ENCODE measurements at places on chromosomes 4 and X. TPM values are rescaled to one million over a fixed set of nuclear protein-coding genes. Genes with fewer than 3 reads are reported as not detected.

The RTL9 gene
- under 0.01 TPM for total RNA-seq

The CACNA1F gene
- total RNA-seq, result not detected

The DACH2 gene
- not detected for total RNA-seq

The WAS gene
- 0.39 TPM for total RNA-seq

The ARMCX1 gene
- 56.1 TPM for total RNA-seq

The UGT8 gene
- total RNA-seq, result under 0.01 TPM

The MTNR1A gene
- not detected for total RNA-seq

The HAND2 gene
- total RNA-seq, result 19.6 TPM

The PDLIM3 gene
- not detected for total RNA-seq

The GUCY1A1 gene
- 171 TPM for total RNA-seq

The TSPAN5 gene
- 3.1 TPM for total RNA-seq

The COL25A1 gene
- total RNA-seq, result not detected

The TLR2 gene
- under 0.01 TPM for total RNA-seq

The MAGEA12 gene
- total RNA-seq, result not detected

The GAGE12E gene
- total RNA-seq, result not detected

The GAGE1 gene
- not detected for total RNA-seq

The SEPSECS gene
- 6.7 TPM for total RNA-seq

The MAGED4B gene
- total RNA-seq, result 47.8 TPM

The ERAS gene
- total RNA-seq, result not detected

The MAGEC1 gene
- total RNA-seq, result not detected

The DCHS2 gene
- under 0.01 TPM for total RNA-seq

The SULT1E1 gene
- not detected for total RNA-seq

The CPE gene
- total RNA-seq, result 4.7 TPM

The ZNF630 gene
- total RNA-seq, result 5.5 TPM

The STPG2 gene
- total RNA-seq, result 1.2 TPM

The CYLC1 gene
- not detected for total RNA-seq

The SYN1 gene
- total RNA-seq, result not detected

The PNMA6F gene
- total RNA-seq, result not detected

The FOXR2 gene
- total RNA-seq, result not detected

The CXCL6 gene
- not detected for total RNA-seq

The SSX5 gene
- total RNA-seq, result not detected

The AGA gene
- 5.9 TPM for total RNA-seq
